ENCODE measurements at places on chromosomes 2 and 18.

GRCh38 chr2:60560734-60561644, 7.5 kb upstream of the BCL11A start:
- DNase-seq, result no peak

GRCh38 chr18:76465630-76466409, 29.2 kb downstream of the ZNF516 start:
- DNase-seq, result no peak

- DNase-seq, result no peak
Measured at GRCh38 chr2:107738266-107738665, 88.4 kb upstream of the RGPD4 start.

DNA sequence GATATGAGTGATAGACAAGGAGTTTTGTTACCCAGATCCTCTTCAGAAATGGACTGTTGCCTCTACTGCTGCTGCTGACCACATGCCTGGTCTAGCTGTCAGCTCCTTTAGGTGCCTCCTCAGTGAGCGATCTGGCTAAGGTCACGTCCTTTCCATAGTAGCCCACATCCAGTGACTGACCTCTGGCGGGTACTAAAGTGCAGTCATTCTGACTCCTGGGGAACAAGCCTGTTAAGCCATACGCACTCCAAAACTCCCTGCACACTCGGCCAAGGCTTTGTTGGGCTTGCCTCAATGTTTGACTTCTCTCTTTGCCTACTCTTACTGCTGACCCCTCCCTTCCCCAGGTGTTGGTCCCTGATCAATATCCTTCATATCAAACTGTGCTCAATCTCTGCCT, 685.2 kb downstream of the IRS1 start:
- no peak for DNase-seq

DNA sequence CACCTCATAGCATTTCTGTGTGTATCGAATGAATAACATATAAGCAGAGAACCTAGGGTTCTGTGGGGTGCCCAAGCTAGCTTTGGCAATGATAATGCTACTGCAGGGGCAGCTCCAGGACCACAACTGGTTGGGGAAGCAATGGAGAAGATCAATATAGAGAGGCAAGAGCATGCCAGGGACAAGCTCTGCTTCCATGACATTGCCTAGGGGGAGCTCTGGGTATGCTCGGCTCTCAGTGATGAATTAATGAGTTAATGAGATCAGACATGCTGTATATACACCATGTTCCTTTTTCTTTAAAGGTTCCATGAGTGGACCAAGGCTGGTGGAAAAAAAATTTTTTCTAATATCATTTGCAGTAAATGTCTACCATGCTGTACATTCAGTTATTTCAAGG, 618.4 kb downstream of the BCL11A start:
- DNase-seq, result no peak

DNA sequence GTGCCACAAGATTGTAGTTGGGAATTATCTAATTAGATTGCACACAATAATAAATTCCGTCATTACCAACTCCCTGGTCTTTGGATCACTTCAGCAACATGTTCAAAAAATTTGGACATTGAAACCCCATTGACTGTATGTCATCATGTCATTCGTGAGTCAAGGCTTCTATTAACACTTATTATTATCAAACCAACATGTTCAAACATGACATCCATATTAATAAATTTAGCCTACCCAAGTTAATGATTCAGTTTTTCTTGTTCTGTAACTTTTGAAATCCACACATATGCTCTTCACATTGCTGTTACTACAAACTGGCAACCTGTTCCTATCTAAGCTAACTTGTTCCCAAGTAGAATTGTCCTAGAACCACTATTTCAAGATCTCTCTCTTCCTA, 1142.7 kb upstream of the SLC39A10 start:
- no peak for DNase-seq

DNA sequence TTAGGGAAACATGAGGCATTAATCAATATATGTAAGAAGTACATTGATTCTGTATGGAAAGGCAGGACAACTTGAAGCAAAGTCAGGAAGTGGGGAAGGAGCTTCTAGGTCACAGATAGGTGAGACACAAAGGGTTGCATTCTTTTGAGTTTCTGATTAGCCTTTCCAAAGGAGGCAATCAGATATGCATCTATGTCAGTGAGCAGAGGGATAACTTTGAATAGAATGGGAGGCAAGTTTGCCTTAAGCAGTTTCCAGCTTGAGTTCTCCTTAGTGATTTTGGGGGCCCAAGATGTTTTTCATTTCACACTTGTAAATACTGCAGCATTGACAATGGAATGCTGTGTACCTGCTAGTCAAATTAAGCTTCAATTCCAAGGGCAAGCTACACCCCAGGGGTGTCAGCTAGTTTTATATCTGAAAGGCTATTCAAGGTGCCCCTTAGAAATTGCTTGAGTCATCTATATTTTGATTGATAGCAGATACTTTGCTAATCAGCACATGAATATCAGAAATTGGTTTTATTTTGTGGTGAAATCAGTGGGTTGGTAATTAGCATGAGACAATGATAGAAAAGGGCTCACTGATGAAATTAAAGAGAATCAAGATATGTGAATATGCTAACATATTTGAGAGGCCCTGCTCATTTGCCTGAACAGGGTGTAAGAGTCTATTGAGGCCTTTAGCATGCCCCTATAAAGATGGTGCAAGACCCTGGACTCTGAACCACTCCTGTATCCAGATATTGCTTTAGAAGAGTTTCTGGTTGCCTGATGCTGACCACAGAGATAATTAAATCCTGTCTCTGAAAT, 131.5 kb downstream of the TMEM17 start:
- no peak for DNase-seq

- no peak for DNase-seq
Measured at GRCh38 chr2:165874445-165875039, 79.0 kb downstream of the TTC21B start.

GRCh38 chr2:80022018-80022417, 282.5 kb downstream of the LRRTM1 start:
- DNase-seq, result no peak

GRCh38 chr18:62493033-62493862, 29.6 kb upstream of the ZCCHC2 start:
- no peak for DNase-seq

DNA sequence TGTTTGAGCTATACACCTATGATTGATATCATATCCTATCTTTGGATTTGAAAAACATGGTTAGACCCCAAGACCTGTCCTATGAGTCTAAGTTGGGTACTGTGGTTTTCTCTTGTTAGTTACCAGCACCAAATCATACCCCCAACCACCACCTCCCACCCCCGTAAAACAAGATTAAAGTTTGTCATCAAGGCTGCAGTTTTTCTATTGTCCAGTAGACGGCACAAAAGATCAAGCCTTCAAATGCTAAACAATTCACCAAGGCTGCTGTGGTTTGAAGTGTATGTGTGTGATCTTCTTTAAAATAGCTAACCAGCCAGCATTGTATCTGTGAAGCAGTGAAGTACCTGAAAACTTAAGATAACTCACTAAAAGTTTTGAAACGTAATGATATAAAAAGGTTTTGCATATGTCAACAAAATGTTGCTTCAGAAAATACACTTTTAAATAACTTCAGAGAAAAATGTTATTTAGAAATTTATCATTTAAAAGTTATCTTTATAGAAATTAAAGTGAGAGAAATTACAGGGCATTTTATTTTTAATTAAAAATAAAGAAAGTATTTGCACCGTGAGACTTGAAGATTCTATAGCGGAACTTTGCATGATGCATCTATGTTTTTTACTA, 5.8 kb upstream of the MEIS1 start:
- no peak for DNase-seq

GRCh38 chr2:216714376-216714775, 19.0 kb upstream of the IGFBP5 start:
- DNase-seq, result no peak

DNA sequence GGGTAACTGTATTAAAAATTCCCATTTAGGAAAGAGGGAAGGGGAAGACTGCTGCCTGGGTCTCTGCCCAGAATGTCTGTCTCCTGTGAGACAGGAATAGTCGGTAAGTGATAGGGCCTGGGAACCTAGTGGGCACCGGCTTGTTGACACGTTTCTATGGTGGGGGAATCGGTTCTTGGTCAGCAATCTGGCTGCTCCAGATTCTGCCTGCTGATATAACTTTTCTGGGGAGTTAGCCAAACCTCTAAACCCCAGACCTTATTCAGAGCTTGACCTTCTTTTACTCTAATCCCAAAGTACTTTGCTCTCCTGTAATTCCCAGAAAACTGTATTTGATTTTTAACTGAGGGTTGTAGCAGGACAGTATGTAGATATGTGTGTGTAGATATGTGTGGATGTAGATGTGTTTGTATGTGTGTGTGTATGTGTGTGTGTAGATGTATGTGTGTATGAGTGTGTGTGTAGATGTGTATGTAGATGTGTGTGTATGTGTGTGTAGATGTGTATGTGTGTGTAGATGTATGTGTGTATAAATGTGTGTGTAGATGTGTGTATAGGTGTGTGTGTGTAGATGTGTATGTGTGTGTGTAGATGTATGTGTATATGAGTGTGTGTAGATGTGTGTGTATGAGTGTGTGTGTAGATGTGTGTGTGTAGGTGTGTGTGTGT, 61.8 kb upstream of the TXNDC2 start:
- DNase-seq, result no peak

DNA sequence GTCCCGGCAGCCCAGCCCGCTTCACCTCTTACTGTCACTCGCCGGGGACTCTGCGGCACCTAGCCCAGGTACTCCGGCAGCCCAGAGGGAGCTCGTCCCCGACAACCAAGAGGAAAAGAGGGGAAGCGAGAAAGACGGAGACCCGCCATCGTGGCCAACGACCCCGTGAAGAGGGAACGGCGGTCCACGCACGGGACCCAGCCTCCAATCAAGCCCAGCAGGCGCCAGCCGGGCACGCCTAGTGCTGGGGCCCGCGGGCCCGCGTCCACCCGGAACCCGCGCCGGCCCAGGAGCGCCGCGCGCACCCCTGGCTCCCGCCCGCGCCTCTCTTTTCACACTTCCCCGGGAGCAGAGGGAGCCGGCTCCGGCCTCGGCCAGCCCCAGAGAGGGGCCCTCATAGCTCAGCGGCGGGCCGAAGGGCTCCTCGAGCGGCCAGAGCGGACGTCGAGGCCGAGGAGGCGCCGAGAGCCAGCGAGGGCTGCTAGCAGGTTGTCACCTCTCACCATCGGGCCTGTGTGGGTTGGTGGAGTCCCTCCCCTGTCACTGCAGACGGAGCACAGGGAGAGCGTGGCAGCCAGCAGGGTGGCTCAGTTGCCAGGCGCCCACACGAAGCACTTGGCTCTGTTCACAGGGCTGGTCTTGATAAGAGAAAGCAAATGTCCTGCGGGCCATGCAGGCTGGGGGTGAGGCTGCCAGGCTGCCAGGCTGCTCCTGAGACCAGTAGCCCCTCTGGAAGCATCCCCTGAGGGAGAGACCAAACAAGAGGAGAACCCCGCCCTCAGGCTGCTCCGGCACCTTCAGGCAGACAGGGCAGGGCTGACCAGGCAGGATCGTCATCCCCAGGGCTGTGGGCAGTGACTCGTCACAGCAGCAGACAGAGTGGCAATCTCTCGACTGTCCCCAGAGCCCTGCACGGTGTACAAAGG, 36.9 kb upstream of the KLF11 start:
- no peak for DNase-seq

- no peak for DNase-seq
Measured at GRCh38 chr2:13289310-13289709, 572.6 kb downstream of the TRIB2 start.

DNA sequence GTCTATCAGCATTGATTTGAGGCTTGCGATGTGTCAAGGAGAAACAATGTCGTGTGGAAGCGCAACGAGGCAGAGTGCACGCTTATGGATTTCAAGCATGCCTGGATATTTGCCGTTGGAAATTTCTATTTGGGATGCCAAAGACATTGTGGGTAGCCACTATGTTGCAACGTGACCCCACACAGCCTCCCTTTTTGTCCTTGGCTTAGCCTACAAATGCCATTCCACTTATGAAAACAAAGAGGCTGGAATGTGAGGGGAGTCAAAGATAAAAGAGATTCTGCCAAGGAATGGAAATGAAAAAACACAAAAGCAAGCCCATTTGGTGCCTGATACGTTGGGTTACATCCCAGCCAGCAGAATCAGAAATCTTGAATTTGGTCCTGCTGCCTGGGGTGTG, 721.2 kb downstream of the GALR1 start:
- no peak for DNase-seq
